ENCODE measurements at places on chromosomes 1 and 21.
A peak's percentile ranks its signal among the peaks of the same experiment; 100 is the strongest.

DNA sequence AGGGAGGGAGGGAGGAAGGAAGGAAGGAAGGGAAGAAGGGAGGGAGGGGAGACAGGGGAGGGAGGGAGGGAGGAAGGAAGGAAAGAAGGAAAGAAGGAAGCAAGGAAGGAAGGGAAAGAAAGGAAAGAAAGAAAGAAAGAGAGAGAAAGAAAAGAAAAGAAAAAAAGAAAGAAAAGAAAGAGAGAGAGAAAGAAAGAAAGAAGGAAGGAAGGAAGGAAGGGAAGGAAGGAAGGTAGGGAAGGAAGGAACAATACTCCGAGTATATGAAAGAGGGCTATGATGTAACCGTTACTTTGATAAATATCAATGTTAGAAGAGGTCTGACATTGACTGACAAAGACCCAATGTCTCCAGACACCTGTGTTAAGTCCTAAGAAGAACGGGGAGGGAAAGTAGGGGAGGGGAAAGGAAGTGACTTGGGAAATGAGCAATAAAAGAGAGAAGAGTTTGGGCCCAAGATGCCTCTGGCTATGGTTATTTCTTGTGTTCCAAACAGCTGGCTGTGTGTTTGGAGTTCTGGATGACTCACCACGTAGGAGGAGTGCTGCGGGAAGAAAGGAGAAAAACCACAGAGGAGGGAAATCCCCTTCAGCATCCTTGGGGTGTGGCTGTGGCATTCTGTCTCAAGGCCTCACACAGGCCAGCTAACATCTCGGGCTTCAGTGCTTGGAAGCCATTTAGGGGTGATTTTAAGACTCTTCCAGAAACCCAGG lies 37.0 kb upstream of the RXRG start:
- DNase-seq = peak; percentile 82

GRCh38 chr1:244210884-244211558 lies 159.9 kb downstream of the ZBTB18 start:
- no peak for DNase-seq

DNA sequence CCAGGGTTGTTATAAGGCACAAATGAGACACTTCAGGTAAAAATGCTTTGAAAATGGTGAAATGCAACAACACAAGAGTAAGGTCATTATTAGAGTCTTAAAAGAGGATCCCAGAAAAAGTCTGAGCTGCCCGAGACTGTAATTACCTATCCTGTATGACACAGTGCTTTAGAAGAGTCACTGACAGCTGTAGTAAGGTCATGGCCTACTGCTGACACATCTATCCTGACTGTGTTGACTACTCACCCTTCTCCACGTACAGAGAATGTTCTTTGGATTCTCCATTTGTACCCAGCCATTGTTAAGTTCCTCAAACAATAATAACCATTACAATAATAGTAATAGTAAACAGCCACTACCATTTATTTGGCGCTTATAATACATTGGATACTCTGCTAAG lies 104.4 kb downstream of the CACHD1 start:
- no peak for DNase-seq

DNA sequence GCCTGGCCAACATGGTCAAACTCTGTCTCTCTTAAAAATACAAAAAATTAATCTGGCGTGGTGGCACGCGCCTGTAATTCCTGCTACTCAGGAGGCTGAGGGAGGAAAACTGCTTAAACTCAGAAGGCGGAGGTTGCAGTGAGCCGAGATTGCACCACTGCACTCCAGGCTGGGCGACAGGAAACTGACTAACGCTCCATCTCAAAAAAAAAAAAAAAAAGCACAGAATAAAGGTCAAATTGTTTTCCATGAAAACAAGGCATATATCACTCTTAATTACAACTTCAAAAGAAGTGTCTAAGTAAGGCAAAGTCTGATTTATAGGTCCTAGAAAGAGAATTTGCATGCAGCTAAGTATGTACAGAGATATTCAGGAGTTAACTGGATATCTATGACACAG lies 25.6 kb downstream of the EYA3 start:
- DNase-seq = no peak

DNA sequence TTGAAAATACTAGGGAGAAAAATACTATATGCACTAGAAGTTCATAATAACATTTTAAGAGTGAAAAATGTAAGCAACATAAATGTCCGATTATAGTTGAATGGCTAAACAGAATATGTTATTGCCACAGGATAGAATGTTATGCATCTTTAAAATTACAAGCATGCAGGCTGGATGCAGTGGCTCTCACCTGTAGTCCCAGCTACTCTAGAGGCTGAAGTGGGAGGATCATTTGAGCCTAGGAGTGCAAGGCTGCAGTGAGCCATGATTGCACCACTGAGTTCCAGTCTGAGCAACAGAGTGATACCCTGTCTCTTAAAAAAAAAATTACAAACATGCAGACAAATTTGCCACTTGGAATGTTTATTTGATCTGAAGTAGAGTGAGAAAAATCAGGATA lies 3.0 kb upstream of the BATF3 start:
- DNase-seq = no peak

GRCh38 chr1:57475366-57475765 lies 51.5 kb upstream of the DAB1 start:
- DNase-seq = no peak

DNA sequence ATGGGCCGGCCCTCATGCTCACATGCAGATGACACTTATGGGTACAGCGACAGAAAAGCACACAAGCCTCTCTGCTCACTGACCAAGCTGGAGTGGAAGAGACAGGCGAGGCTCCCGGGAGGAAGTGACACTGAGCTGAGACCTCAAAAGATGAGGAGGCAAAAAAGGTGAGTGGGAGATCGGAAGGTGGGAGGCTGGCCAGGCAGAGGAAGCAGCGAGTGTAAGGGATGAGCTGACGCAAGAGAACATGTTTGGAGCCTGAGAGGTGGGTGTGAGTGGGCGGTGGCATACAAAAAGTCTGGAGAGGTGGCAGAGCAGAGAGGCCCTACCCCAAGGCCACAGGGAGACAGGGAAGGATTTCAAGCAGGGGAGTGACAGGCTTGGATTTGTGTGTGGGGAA lies 18.2 kb upstream of the CDCP2 start:
- no peak for DNase-seq

GRCh38 chr1:178010674-178011464 lies 41.0 kb upstream of the SEC16B start:
- no peak for DNase-seq

DNA sequence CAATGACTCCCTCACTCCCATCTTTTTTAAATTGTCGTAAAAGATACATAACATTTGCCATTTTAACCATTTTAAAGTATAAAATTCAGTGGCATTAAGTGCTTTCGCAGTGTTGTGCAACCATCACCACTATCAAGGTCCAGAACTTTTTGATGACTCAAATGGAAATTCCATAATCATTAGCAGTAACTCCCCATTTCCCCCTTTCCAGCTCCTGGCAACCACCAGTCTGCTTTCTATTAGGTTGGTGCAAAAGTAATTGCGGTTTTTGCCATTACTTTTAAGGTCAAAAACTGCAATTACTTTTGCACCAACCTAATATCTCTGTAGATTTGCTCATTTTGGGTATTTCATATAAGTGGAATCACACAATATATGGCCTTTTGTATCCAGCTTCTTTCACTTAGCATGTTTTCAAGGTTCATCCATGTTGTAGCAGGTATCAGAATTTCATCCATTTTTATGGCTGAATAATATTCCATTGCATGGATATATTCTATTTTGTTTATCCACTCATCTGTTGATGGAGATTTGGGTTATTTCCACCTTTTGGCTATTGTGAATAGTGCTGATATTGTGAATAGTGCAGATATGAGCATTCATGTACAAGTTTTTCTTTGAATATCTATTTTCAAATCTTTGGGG lies 159.7 kb downstream of the HIVEP3 start:
- DNase-seq = peak; percentile 94

DNA sequence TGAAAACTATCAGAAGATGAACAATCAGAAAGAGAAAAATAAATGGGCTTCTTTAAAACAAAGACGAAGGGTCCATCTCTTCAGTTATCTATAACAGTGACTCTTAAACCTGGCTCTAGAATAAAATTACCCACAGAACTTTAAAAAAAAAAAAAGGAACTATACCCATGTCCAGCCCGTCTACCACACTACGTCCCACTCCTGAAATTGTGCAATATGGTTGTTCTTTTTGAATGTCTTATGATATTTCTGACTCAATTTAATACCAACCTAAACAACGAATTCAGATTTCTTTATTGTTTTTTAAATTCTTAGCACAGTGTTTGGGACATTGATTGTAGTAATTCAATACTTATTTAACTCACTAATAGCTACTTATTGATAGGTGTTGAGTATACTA lies 246.3 kb downstream of the DPYD start:
- DNase-seq = no peak

GRCh38 chr1:19044471-19044870 lies 88.0 kb upstream of the IFFO2 start:
- DNase-seq = no peak

DNA sequence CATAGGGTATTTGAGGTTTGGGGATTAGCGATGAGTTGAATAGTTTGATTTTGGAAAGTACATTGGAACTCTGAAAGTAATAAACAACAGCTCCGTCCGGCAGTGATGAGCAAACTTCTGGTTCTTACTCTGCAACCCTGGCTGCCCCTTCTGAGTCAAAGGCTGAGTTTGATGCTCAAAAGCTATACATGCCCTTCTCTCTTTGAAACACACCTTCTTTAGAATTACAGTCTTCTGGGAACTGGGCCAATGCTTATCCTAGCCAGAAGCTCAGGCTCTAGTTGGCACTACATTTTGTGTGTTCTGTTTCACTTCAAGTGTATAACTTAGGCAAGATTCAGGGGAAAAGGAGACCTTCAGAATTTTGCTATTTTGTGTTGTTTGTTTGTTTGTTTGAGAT lies 9.3 kb downstream of the AHCYL1 start:
- DNase-seq = no peak

DNA sequence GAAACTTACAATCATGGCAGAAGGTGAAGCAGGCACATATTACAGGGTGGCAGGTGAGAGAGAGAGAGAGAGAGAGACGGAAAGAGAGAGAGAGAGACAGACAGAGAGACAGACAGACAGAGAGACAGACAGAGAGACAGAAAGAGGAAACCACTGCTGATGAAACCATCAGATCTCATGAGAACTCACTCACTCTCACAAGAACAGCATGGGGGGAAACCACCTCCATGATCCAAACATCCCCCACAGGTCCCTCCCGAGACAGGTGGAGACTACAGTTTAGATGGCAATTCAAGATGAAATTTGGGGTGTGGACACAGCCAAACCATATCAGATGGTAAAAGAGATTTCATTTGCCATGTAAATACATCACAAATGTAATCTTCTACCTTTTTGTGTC lies 708.1 kb downstream of the MRPL39 start:
- DNase-seq = no peak

GRCh38 chr21:15373941-15374340 lies 309.1 kb upstream of the NRIP1 start:
- DNase-seq = no peak

GRCh38 chr21:37724201-37724600 lies 192.1 kb downstream of the KCNJ6 start:
- DNase-seq = no peak

DNA sequence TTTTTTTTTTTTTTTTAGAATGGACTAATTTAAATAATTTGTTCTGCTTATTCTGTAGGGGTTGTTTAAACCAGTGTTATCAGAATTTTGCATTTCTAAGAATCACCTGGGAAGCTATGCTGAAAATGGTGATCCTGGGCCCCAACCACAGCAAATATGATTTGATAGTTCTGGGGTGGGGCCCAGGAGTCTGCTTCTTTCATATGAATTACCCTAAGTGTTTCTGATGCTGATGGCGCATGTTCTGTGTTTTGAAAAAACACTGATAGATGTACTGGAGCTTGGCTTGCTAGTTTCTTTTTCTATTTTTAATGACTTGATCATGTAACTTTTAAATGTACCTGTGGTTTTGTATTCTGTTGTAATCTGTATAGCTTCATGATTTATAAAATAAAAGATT lies 89.3 kb downstream of the CDC14A start:
- DNase-seq = no peak

GRCh38 chr1:100353071-100353801 lies 930 bp downstream of the CDC14A start:
- DNase-seq = peak; percentile 10

DNA sequence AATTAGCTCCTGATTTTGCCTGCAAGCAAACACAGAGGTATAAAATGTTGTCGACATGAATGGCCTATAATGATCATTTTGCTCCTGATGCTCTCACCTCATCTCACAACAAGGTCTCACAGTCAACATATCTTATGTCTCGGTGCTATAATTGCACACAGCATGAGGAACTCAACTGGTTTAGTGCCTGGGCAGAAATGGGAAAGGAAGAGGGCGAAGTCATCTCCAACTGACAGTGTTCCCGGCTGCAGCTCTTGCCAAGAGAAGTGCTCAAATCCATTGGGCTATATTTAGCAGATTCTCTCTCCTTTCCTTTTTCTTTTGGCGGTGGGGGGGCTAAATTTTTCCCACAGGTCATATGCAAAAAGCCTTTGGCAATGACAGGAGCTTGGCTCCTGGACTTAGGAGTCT lies 53.0 kb downstream of the SLC45A1 start:
- peak; percentile 37 for DNase-seq

- DNase-seq = peak; percentile 68
Observed at GRCh38 chr1:205319081-205320018, 2.2 kb downstream of the NUAK2 start.

DNA sequence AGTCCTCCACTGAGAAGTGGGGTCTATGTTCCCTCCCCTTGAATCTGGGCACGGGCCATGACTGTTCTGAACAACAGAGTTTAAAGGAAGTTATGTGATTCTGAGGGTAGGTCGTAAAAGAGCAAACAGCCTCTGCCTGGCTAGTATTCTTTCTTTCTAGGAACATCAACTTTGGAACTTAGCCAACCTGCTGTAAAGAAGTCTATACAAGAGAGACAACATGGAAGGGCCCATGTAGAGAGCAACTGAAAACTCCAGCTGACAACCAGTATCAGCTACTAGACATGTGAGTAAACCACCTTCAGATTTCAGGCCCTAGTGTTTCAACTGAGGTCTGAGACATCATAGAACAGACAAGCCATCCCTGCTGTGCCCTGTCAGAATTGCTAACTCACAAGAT lies 7.5 kb downstream of the SELENOF start:
- DNase-seq = no peak

GRCh38 chr21:21213297-21213696 lies 215.1 kb downstream of the NCAM2 start:
- peak; percentile 19 for DNase-seq

GRCh38 chr1:155322571-155322952 lies 1.9 kb downstream of the RUSC1 start:
- no peak for DNase-seq

DNA sequence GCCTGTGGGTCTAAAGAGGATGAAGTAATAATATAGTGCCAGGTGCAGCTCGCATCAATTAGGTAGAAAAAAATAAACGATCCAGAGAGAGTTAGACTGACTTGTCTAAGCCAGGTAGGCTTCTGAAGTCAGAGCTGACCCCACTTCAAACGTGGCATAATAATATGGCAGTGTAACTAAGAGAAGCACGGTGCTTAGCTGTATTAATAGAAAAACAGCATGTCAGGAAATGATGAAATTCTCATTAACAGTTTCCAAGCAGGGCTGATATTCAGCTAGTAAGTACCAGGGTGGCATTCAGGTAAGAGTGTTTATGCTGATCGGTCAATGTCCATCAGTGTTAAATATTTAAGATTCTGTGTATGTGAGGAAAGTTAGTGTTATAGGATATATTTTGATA lies 145.8 kb upstream of the SAMSN1 start:
- no peak for DNase-seq

GRCh38 chr1:107124694-107125093 lies 16.1 kb upstream of the NTNG1 start:
- no peak for DNase-seq
